NCI-H1694 (cell line): ENCODE measurements at places on chromosomes 7 and 10.
A peak's percentile ranks its signal among the peaks of the same experiment; 100 is the strongest.

DNA sequence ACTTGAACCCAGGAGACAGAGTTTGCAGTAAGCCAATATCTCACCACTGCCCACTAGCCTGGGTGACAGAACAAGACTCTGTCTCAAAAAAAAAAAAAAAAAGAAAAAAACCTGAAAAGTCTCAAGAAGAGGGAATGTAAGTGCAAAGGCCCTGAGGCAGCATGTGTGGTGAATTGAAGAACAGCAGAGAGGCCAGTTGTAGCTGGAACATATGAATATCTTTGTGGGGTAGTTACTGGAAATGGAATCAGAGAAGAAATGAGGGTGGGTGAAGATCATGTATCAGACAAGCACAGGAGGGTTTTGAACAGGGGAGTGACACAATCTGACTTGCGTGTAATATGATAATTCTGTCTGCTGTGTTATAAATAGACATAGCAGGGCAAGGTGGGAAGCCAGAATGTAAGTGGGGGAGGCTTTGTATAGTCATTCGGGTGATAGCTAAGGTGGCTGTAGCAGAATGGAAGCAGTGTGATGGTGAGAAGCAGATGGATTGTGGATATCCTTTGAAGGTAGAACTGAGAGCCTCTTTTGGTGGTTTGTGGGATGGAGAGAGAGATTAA is 45.3 kb upstream of the ITGA8 start:
- no peak for DNase-seq

DNA sequence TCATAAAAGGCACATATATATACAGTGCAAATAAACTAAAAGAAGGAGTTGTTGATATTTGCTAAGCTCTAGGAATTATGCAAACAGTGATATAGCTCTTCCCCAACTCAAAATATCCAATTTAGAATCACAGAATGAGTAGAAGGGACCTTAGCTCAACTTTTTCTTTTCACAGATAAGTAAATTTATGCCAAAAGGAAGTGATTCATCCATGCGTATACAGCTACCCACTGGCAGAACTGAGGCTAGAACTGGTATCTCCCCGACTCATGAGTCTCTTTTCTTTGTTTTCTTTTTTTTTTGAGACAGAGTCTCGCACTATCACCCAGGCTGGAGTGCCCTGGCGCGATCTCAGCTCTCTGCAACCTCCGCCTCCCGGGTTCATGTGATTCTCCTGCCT is 54.2 kb upstream of the SVIL start:
- no peak for DNase-seq

DNA sequence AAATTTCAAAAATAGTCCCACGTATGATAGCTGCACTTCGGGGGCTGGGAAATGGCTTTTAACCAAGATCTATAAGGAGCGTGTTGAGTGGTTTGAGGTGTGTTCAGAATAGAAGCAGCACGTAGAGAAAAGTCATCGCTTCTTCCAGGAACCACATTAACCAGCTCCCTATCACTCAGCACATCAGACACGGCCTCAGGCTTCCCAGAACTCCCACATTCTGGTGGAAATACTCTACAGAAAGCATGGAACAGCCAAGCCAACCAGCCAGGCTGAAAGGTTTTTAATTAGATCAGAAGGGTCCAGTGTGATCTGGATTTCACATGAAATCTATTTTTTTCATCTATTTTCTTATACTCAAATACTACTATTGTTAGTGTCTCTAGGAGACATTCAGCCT is 231.5 kb upstream of the NRP1 start:
- no peak for DNase-seq

DNA sequence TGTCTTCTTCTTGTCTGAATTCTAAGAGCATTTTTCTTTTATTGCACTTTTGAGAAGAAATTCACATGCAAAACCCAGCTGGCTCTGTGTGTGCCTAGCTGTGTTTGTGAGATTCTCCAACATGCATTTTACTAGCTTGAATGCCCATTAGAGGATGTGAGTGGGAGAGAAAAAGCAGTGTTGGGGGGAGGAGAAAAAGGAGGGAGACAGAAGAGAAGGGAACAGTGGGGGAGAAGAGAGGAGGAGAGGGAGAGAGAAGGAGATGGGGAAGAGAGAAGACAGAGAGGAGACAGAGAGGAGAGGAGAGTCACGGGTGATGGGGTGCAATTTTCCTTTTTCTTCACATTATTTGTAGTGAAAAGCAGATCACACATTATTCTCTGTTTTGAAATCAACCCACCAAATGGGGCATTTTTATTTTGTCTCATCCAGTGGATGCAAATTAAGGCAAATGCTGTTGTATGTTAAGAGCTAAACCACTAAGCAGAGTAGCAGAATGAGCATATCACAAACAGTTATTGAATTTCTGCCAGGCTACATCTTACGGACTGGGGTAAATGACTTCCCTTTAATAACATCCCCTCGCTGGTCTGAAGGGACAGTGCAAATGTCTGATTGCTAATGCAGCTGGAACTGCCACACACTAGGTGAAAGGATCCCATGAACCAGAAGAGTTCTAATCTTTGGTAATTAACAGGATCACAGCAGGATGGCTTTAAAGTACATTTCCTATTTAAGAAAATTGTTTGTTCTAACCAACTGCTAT is 849 bp downstream of the LRRN3 start:
- DNase-seq = peak; percentile 13

- no peak for DNase-seq
Observed at GRCh38 chr10:104101902-104102301, 16.2 kb upstream of the COL17A1 start.

GRCh38 chr10:92742331-92743228 is 52.8 kb downstream of the HHEX start:
- DNase-seq = no peak

GRCh38 chr7:151426441-151426903 is 13.5 kb downstream of the CRYGN start:
- DNase-seq = no peak

- no peak for DNase-seq
Observed at GRCh38 chr7:31098642-31099360, 46.7 kb downstream of the ADCYAP1R1 start.

DNA sequence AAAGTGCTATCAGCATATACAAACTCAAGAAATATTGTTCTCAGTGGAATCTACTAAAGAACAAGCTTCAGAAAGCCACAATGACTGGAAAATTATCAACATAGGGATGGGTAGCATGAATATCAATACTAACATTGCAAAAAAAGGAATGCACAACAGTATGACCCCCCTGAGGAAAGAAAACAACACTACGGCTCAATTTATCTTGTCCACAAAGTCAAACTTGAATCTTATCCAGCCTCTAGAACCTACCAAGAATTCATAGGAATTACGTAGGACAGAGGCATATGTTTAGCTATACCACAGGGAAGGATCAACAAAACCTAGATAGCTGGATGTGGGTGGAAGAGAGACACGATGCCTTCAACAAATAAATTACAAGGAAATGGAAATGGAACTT is 54.6 kb downstream of the AGMO start:
- DNase-seq = no peak

DNA sequence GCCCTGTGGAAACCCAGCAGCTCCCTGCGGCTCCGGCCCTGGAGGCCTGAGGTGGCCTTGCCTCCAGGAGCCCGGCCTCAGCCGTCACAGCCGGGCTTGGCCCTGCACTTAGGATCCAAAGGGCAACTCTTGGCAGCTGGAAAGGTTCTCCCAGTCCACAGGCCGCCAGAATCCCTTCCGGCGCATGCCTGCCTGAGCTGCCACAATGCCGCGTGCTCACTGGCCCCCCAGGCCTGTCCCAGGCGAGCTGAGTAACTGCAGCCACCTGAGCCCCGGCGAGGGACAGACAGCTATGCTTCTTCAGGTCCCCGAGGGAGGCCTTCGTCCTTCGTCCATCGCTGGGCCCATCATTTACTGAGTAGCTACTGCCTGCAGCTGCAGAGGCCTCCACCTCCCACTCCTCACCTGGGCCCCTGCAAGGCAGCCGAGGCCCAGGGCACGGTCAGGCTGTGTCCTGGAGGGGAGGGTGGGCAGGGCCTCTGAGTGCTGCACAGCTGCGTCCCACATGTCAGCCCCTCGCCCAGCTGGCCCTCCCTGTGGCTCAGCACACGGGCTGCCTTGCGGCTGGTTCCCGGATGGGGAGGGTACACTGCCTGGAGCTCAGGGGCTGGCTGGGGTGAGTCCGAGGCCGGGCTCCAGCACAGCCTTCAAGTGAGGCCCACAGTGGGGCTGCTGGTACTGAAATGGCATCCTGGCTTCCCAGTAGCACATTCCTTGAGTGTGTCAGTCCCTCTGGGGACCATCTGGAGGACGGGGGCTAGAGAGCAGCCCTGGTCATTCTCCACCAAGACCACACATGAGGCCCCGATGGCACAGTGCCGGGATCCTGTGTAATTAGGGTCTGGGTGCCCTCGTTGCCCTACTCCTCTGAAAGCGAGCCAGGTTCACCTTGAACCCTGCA is 172.5 kb downstream of the ELFN1 start:
- DNase-seq = no peak

DNA sequence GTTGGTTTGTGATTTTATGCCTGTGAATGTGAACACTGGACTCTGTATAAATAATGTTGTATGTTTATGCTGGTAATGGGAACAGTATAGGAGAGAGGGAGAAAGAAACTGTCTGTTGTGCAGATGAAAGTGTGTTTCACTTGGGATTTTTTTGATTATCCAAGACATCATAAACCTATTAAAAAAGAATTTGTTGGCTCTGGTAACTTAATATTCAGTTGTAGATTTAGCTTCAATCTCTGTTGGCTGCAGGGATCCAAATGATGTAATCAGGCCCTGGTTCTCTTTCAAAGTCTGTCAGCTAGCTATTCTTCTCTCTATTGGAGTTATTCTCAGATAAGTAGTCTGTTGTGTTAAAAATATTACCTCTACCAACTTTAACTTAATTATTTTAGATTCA is 168.8 kb upstream of the RHOBTB1 start:
- no peak for DNase-seq
